Thoracic aorta (tissue), 2 donors: ENCODE measurements at places on chromosomes 2 and 18.

GRCh38 chr18:34901299-34901698 lies 139.9 kb upstream of the MAPRE2 start:
- no peak for DNase-seq

GRCh38 chr2:70549962-70550361 lies 3.7 kb downstream of the TGFA start:
- DNase-seq: no peak

DNA sequence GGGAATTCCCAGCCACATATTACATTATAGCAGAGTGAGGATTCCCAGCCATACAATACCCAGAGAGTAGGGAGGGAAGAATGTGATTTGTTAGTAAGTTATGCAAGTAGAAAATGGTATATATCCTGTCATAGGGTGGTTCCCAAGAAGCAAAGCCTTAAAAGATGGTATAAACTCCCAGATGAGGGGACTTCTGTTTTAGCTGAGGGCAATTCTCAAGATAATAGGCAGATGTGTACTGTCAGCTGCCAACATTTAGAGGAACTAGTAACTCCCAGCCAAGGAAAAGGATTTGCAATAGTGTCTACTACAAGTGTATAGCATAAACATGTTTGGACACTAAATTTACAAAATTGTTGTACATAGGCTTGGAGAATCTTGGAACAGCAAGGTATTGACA lies 86.5 kb downstream of the XDH start:
- DNase-seq: no peak

DNA sequence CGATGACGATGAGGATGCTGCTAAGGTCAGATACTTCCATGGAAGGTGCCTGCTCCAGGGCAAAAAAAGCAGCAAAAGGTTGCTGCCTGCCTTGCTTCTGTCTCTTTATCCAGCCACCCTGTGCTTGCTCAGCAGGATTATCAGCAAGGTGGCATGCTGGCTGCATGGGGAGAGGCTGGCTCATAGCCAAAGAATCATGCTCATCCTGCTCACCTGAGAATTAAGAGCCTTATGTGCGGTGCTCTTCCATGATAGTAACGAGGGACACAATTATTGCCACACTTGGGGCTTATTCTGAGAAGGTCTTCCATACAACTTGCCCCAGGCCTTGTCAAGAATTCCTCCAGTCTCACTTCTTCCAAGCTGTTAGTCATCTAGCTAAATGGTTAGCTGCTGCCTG lies 60.4 kb upstream of the SEC11C start:
- DNase-seq: no peak

GRCh38 chr2:60023256-60023985 lies 530.0 kb downstream of the BCL11A start:
- DNase-seq: no peak

DNA sequence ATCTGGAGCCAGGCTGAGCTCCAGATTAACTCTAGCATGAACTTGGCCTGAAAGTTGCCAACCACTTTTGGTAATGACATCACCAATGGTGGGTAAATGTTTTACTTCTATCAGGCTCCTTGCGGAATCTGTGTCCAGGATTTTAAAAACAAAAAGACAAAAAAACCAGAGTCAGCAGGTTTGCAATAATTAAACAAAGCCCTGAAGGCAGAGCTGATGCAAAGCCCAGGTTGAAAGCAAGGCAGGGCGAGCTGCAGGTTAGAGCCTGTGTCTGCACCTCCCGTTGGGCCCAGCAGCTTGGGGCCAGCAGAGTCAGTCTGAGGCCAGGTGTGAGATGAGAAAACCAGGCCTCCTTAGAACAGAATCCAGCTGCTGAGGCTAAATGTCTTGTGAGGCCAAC lies 29.1 kb upstream of the ALK start:
- DNase-seq: no peak

GRCh38 chr18:58605027-58606020 lies 23.6 kb downstream of the ALPK2 start:
- DNase-seq: no peak

DNA sequence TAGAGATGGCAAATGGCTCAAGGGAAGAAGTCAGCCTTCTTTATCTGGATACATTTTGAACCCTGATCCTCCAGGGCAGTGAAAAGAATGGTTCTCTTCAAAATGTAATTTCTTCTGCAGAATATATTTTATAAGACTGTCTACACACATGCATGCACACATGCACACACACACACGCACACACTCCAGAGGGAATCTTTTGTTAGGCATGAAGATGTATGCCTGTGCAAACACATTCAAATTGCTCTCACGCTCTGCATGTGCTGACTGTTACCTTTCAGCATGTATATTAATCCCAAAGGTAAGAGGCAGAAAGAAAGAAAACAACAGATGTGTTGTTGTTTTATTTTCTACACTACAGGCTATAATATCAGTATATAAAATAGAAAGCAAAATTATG lies 43.2 kb downstream of the SLC5A7 start:
- DNase-seq: no peak

- no peak for DNase-seq
These were observed 625.0 kb downstream of the TMEM182 start for GRCh38 chr2:103386872-103387271.

GRCh38 chr2:175064797-175065196 lies 59.6 kb upstream of the CHN1 start:
- DNase-seq: no peak
